ENCODE measurements at places on chromosomes 12 and 14.

DNA sequence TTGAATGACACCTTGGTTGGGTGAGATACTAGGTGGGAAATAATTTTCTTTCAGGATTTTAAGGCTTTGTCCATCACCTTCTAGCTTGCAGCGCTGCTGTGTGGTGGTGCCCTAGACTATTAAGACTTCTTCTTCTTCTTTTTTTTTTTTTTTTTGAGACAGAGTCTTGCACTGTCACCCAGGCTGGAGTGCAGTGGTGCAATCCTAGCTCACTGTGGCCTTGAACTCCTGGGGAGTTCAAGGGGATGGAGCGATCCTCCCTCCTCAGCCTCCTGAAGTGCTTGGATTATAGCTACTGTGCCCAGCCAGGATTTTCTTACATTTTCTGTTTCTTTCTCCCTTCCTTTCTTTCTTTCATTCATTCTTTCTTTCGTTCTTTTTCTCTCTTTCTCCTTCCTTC, 10.3 kb upstream of the MTA1 start:
- no peak for DNase-seq

- no peak for DNase-seq
Measured at GRCh38 chr12:24760606-24761378, 188.1 kb downstream of the BCAT1 start.

GRCh38 chr12:2662524-2662923, 132.2 kb upstream of the FKBP4 start:
- no peak for DNase-seq

DNA sequence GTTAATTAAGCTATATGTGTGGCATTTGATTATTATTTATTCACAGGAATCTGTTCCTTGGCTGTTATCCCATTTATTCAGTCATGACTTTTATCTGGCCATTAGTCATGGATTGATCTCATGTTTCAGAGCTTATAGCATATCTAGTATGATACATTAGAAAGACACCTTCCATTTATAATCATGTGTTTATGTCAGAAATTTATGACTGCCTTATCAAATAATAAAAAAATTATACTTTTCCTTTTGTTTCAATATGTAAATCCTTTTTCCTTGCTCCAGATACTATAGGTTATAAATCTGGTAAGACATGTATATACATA, 248.0 kb upstream of the PDE3A start:
- DNase-seq: no peak

GRCh38 chr12:26513363-26514043, 318.1 kb downstream of the SSPN start:
- DNase-seq: no peak

DNA sequence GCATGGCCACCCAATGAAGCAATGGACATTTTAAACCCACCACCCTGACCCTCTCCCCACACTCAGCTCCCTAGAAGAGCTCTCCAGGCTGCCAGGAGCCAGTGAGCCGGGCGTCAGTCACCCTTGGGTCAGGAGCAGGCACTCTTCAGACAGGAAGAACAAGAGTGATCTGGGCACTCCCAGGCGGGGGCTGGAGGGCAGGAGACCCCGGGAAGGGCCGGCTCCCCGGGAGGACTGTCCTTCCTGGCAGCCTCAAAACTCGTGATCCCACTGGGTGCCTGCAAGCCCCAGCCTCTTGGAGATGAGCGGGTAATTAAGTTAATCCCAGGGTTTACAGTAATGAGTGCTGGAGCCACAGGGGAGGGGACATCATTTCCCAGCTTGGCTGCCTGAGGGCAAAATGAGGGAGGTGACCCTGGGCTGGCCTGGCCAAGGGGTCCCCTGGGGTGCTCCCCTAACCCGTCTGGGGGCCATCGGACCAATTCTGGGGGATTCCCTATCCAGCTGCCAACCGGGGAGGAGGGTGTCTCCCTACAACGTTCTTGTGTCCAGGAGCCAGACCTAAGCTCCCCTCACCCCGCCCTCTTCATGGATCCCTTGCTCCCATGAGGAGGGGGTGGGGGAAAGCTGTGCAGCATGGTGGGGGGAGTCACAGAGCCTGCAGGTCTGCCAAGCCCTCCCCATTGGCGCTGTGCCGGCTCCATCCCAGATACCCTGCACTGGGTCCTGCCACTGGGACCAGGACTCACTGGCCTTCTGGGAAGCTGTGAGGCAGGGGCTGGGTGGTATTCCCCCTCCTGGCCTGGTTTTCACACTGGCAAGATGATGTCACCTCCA, 59.2 kb downstream of the CCNK start:
- no peak for DNase-seq

DNA sequence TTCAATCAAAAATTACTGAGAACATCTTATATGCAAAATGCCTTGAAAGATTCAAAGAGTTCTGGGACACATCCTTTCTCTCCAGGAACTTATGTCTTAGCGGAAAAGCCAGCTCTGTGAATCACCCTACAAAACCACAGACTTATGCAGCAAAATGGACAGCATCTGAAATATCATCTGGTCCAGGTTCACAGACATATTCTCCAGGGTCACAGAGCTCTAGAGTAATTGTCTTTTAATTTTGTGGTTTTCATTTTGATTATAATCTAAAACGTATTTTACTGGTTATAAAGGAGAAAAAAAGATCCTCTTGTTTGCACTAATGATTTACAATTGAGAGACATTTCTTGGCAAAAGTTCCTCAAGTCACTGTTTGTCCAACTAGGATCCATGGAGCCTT, 246.2 kb downstream of the MSRB3 start:
- DNase-seq: no peak

- no peak for DNase-seq
Measured at GRCh38 chr12:52277486-52278245, 3.2 kb downstream of the KRT86 start.

- DNase-seq: no peak
Measured at GRCh38 chr12:28527631-28528249, 337.5 kb downstream of the CCDC91 start.

Data from CD8-positive, alpha-beta T cell (primary cell).